ENCODE measurements at places on chromosomes 13 and 19. TPM values are rescaled to one million over a fixed set of nuclear protein-coding genes. Genes with fewer than 3 reads are reported as not detected.

Gene SYCN
- not detected for total RNA-seq

Gene RSPH6A
- 0.14 TPM for total RNA-seq

Gene PEAK3
- total RNA-seq = 0.15 TPM

Gene TJP3
- total RNA-seq = 343 TPM

Gene DACT3
- total RNA-seq = 1.1 TPM

Gene ZNF610
- total RNA-seq = 0.79 TPM

Gene NDUFA13
- total RNA-seq = 489 TPM

Gene SULT2B1
- 0.89 TPM for total RNA-seq

Gene SLAIN1
- total RNA-seq = 2.6 TPM

Gene ZNF611
- 13.1 TPM for total RNA-seq

Gene ZNF428
- 18.7 TPM for total RNA-seq
